ENCODE measurements at places on chromosomes 13 and 19. TPM values are rescaled to one million over a fixed set of nuclear protein-coding genes. Genes with fewer than 3 reads are reported as not detected.

EFNA2 gene
- total RNA-seq = not detected

FGF22 gene
- 1.6 TPM for total RNA-seq

FAM83E gene
- total RNA-seq = not detected

GRCh38 chr13:50284540-50284939 lies 269.3 kb downstream of the KCNRG start:
- no peak for DNase-seq

DNA sequence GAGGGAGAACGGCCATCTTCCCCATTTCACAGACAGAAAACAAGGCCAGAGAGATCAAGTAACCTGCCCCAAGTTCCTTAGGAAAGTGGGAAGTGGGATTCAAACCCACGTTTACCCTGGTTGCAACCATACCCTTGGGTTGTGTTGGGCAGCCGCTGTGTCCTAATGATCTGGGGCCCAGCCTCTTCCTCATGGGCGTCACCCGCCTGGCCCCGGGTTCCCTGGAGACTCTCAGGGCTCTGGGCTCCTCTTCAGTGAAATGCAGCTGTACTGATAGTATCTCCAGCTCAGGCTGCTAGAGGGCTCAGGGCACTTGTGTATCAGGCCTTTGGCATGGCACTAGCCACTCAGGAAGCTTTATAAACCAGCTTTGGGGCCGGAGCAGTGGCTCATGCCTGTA lies 9.8 kb downstream of the TMED1 start:
- no peak for DNase-seq

All from ovary (tissue), 10 donors.